ENCODE measurements at places on chromosomes 2 and 18. TPM values are rescaled to one million over a fixed set of nuclear protein-coding genes. Genes with fewer than 3 reads are reported as not detected.

- peak overlapping the region; percentile 96 for H3K27ac ChIP-seq
- DNase-seq = no peak
- H3K4me1 ChIP-seq = no peaks in the 10 kb centered on the region
- peak overlapping the region; percentile 96 for H3K4me3 ChIP-seq
Observed at GRCh38 chr18:44681076-44681970, 635 bp downstream of the SETBP1 start.

- no peaks in the 10 kb centered on the region for H3K36me3 ChIP-seq
- no peaks in the 10 kb centered on the region for H3K27me3 ChIP-seq
- H3K4me3 ChIP-seq = no peak overlapping the region
- DNase-seq = no peak
Observed at GRCh38 chr2:189406586-189407233, 34.6 kb upstream of the WDR75 start.

DNA sequence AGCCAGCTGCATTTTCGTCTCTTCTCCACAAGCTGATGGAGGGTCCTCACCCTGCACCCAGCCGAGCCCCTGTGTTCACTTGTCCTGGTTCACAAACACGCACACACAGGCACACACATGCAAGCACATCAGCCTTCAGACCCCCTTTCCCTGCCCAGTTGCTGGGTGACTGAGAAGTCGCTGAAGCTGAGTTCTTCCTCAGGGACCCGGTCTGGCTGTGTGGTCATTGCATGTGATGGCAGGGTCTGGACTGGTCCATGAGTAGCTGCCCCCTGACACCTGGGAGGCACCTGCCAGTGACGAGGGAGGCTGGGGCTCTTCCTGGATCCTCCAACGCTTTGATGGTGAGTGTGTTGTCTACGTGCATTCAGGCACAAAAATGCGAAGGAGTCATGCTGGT lies 546.1 kb upstream of the SALL3 start:
- H3K27ac ChIP-seq = no peak overlapping the region
- no peaks in the 10 kb centered on the region for H3K27me3 ChIP-seq
- DNase-seq = no peak
- H3K4me3 ChIP-seq = no peak overlapping the region
- no peaks in the 10 kb centered on the region for H3K36me3 ChIP-seq
- no peaks in the 10 kb centered on the region for H3K4me1 ChIP-seq

GRCh38 chr2:52810460-52810859 lies 957.1 kb upstream of the CHAC2 start:
- H3K27me3 ChIP-seq = no peaks in the 10 kb centered on the region
- H3K4me3 ChIP-seq = no peak overlapping the region
- H3K27ac ChIP-seq = no peak overlapping the region
- H3K36me3 ChIP-seq = no peaks in the 10 kb centered on the region
- DNase-seq = no peak
- no peaks in the 10 kb centered on the region for H3K4me1 ChIP-seq

DNA sequence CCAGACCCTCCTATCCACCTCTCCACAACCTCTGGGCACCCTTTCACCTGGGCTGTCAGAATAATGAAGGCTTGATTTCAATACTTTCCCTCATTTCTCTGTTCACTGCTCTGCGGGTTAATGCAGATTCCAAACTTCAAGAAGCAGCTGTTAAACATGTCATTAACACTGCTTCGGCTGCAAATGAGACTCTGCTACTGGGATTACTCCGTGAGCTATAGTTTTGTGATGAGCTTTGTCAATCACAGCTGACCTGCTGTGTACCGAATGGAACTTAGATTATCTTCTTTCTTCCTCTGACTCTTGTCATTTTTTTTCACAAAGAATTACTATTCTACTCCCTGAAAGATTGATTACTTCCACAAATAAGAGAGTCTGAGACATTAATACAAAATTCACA lies 160.5 kb downstream of the TMEM182 start:
- no peak for DNase-seq
- no peaks in the 10 kb centered on the region for H3K4me1 ChIP-seq
- H3K4me3 ChIP-seq = no peak overlapping the region
- H3K27ac ChIP-seq = no peak overlapping the region
- H3K27me3 ChIP-seq = no peaks in the 10 kb centered on the region

- DNase-seq = no peak
- H3K27ac ChIP-seq = no peak overlapping the region
- H3K27me3 ChIP-seq = no peaks in the 10 kb centered on the region
- no peaks in the 10 kb centered on the region for H3K36me3 ChIP-seq
Observed at GRCh38 chr2:146652311-146652710, 1192.5 kb upstream of the ACVR2A start.

The CCBE1 gene
- total RNA-seq = 0.81 TPM

The MAP3K19 gene
- total RNA-seq = not detected

The CKAP2L gene
- total RNA-seq = not detected

All from heart left ventricle (tissue), 16 donors.